ENCODE measurements at places on chromosomes 11 and 22.
A peak's percentile ranks its signal among the peaks of the same experiment; 100 is the strongest.

GRCh38 chr11:8713760-8714454, 31.3 kb downstream of the RPL27A start:
- DNase-seq = no peak

DNA sequence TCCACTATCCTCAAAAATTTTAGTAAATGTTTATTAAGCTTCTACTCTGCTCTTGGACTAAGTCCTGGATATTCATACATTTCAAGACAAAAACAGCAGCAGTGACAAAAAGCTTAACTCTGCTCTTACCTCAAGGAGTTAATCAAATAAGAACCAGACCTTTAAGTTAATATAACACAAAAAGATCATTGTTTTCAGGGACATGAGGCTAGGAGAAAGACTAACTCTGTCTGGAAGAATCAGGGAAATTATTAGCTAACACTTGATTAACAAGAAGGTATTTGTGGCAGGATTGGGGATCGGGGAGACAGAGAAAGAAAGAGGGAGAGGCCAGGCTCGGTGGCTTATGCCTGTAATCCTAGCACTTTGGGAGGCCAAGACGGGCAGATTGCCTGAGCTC, 74.4 kb downstream of the PPP2R1B start:
- no peak for DNase-seq

DNA sequence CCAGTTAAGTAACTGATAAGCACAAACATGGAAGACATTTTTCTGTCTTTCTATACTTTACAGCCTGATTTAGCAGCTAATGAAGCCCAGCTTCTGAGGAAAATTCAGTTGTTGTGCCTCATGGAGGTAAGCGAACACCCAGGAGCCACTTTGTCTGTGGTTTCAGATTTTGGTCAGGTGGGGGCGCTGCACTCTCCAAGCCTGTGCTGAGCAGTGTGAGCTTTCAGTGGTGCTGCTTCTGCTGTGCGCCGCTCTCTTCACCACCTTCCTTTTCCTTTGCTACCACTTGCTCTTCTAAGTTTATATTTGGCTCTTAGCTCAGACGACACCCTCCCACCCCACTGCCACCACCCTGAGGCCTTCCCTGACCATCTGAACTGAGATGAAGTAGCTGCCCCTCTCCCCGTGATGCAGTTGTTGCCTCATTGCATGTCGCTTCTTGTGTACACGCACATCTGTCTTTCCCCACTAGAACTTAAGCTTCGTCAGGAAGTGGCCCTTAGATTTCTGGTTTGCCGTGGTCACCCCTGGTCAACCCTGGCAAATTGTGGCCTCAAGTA, 14.0 kb downstream of the PSMD13 start:
- DNase-seq = peak; percentile 65

GRCh38 chr22:35215993-35216392, 41.3 kb upstream of the HMGXB4 start:
- DNase-seq = no peak

Measured in activated CD8-positive, alpha-beta memory T cell treated with anti-CD3 and anti-CD28 coated beads for 4 hours (primary cell).